DMS79 (cell line): ENCODE measurements at places on chromosomes 7 and 10.

GRCh38 chr7:74193054-74193453 lies 16.8 kb upstream of the LAT2 start:
- DNase-seq: no peak

DNA sequence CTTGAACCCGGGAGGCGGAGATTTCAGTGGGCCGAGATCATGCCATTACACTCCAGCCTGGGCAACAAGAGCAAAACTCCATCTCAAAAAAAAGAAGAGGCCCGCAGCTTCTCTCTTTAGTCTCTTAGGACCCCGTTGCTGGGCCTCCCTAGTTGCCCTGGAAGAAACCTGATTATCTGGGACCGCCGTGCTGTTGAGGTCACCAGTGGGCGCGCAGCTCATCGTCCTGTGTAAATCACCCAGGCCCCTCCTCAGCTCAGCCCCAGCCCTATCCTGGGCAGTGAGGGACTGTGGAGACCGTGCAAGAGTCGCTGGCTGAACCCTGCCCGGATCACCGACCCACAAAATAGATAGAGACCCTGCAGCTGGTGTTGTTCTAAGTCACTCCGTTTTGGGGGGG lies 85.0 kb downstream of the UNCX start:
- DNase-seq: no peak

- DNase-seq: no peak
Observed at GRCh38 chr10:86371691-86372090, 5.1 kb upstream of the GRID1 start.

DNA sequence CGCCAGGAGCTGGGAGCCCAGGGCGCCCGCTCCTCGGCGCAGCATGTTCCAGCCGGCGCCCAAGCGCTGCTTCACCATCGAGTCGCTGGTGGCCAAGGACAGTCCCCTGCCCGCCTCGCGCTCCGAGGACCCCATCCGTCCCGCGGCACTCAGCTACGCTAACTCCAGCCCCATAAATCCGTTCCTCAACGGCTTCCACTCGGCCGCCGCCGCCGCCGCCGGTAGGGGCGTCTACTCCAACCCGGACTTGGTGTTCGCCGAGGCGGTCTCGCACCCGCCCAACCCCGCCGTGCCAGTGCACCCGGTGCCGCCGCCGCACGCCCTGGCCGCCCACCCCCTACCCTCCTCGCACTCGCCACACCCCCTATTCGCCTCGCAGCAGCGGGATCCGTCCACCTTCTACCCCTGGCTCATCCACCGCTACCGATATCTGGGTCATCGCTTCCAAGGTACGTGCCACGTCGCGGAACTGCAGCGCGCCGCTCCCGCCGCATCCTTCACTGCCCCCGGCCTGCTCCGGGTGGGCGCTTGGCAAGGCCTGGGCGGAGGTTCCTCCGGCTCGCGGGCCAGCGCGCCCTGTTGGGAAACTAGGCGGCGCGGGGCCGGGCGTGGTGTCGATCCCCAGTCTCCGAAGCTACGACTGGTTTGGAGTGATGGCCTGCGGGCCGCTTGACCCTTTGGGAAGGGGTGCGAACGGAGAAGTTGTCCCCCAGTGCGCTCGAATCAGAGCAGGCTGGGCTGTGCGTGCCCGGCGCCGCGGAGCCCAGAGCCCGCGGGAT lies 868 bp downstream of the EMX2 start:
- DNase-seq: no peak

DNA sequence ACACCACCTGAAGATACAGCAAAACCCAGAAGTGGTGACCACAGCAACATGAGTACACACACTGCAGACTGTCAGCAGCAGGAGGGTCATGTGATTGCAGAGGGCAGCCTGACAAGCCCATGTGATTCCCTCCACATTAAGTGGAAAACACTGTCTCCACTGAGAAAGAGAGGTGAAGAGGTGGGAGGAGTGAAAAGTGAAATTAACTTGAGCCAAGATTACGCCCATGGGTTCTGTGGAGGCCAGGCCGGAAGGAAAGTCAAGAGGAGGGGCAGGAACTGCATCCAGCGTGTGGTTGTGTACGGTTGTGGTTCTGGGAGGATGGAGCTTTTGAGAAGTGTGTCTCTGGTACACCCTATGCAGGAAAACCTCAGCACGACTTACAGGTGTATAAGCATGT lies 138.5 kb downstream of the PLXNA4 start:
- peak; percentile 23 for DNase-seq

GRCh38 chr7:50358041-50358705 lies 53.7 kb downstream of the IKZF1 start:
- DNase-seq: no peak

GRCh38 chr7:157643525-157643970 lies 306.7 kb downstream of the DNAJB6 start:
- DNase-seq: no peak

DNA sequence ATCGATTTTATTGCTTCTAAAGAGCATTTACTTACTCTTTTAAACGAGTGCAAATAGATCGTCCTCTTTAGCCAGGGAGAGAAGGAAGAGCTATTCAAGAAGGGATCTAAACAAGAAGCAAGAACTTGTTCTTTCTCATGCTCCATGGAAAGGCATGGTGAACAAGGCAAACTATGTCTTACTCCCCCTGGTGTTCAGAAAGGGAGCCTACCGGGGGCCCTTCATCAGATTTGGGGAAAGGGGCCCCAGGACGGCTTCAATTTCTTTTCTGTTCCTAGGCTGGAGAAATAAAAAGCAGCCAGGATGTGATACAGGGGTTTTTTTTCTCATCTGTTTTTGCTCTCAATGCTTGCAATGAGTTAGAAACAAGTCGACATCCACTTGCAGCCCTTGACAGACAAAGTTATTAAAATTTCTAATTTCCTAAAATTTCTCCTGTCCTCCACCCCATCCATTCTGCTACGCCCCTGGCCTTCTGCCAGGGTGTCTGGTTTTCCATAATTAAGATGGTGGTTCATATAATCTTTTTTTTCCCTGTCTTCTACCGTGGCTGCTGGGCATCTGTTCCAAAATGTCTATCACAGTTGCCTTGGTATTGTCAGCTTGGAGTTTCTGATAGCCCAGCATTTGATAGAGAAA lies 214.4 kb downstream of the CREB5 start:
- no peak for DNase-seq

DNA sequence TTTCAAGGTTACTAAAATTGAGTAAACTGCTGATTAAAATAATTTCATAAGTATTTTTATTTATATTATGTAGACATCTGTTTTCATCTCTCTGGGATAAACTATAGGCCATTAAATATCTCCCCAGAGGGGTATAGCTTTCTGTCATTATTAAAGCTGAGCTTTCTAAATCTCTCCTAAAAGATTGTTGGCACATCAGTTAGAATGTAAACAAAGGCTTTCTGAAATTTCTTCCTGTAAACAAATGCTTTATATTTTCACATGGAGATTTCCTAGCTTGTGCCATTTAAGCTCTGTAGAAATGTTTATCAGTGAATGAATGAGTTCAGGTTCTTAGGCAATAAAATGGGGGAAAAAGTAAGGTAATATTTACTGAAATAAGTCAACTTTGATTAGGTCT lies 35.7 kb downstream of the PPP1R9A start:
- no peak for DNase-seq

DNA sequence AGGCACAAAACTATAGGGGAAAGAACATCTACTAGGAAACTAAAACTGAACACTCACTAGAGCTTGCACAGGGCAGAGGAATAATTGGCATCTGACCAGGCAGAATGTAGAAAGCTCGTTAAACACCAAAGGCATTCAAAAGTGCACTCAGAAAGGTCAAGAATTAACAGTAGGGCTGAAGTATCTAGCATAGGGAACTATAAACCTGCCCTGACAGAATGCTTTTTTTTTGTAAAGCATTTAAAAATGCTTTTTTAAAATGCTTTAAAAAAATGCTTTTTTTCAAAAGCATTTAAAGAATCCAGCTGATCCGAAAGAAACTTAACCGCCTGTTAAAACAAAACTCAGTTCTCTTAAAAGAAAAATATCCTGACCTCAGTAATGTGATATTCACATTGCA lies 74.6 kb upstream of the EGFR start:
- peak; percentile 24 for DNase-seq

GRCh38 chr10:8058274-8059111 lies 4.0 kb downstream of the GATA3 start:
- DNase-seq: no peak

GRCh38 chr10:6393168-6393567 lies 186.9 kb downstream of the PRKCQ start:
- DNase-seq: no peak

GRCh38 chr10:10367264-10367663 lies 650.4 kb upstream of the CELF2 start:
- DNase-seq: no peak

GRCh38 chr10:73647211-73647874 lies 6.1 kb upstream of the MYOZ1 start:
- peak; percentile 59 for DNase-seq

DNA sequence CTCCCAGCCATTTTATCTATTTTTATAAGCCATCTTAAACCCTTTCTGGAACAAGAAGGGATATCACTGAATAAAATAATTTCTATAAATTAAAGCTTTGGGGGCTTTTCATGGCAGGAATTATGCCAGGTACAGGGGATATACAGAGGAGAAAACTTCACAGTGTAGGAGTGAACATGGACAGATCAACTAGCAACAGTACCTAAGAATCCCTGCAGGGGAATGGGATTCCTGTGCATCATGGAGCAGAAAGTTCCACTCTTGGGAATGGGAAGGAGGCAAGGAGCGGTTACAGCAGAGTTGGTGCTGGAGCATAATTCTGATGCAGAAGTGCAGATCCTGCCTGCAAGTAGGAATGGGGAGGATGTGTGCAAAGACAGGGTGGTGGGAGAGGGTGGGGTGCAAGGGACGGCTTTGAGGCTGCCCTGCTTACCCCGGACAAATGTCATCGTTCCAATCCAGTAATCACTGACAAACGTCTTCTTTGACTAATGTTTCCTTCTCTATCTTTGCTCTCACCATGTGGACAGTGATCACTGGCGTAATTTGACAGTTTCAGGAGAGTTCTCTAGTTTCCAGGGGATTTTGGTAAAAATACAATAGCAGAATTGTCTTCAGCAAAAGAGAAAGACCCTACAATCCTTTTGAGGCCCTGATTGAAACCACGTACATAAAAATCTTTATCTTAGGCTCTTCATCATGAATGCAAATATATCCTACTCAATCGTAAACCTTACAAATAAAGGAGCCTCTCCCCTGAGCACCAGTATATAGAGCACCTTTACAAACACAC lies 196.7 kb downstream of the HECW1 start:
- no peak for DNase-seq

DNA sequence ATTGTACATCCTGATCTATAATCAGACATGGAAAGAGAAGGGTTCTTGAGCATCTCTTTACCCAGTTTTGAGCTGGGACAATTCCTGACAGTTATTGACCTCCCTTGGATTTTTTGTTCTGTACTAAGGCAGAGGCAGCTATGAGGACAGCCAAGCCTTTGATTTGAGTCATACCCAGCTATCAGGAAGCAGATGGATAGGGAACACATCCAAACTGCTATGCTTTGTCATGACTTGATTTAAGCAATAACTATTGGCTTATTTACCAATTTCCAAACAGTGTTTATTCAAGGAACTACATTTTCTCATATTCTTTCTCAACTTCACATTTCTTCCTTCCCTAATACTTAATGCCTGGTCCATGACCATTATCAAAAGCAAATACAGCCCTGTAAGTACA lies 396.4 kb upstream of the STEAP1 start:
- no peak for DNase-seq

- no peak for DNase-seq
Observed at GRCh38 chr10:36202881-36203280, 560.8 kb upstream of the FZD8 start.

DNA sequence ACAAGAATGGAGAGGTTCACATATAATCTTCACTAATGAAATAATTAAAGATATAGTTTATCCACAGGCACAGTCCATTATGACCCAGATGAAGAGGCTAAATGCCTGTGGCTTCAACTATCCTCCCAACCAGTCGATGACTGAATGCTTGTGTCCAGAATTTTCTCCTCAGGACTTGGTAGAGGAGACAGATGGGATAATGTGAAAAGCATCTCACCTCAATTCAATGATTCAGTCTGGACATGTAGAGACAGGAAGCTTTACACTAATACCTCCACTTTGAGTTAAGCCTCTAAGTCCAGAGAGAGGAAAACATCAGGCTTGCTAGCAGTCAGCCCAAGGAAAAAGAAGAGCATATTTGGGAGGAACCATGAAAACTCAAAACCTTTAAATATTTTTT lies 59.1 kb upstream of the COL1A2 start:
- no peak for DNase-seq

DNA sequence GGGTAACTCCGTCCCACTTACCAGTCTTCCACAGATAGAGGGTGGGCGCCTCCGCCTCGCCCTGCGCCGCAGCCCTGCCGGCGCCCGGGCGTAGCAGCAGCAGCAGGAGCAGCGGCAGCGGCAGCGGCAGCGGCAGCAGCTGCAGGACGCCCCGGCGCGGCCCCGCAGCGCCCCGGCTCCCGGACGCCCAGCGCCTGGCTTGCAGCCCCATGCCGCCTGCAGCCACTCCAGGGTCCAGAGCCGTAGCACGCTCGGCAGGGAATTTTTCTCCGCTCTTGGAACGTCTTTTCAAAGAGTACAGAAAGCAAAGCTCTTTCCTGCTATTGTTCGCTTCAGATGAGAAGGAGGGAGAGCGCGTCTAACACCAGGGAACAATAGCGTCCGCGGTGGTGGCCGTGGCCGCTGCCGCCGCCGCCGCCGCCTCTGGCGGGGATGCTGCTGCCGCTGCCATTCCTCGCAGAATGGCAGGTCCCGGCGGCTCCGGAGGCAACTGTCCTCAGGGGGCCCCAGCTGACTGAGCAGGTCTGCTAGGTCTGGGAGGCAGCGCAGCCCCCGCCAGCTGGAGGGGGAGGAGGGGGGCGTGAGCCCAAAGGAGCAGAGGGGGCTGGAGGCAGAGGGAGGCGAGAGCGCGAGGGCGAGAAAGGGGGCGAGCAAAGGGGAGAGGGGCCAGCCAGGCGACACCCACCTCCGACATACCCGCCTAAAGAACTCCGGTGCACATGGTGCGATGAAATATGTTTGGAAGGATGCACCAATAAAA lies at the start of gene THSD7A:
TSS of gene THSD7A (minus strand) at position 463 of the 760 bp plus-strand sequence. CDS start at position 211, 252 bp downstream.
- DNase-seq: peak; percentile 5

- no peak for DNase-seq
Observed at GRCh38 chr7:131072505-131073091, 255.1 kb upstream of the MKLN1 start.

- DNase-seq: peak; percentile 12
Observed at GRCh38 chr7:156473476-156474240, 166.9 kb upstream of the RNF32 start.

GRCh38 chr7:66696774-66697191 lies 43.8 kb upstream of the RABGEF1 start:
- no peak for DNase-seq

GRCh38 chr10:5666008-5666840 lies at the start of gene ASB13:
ASB13 (minus strand) TSS chr10:5666595; CDS start chr10:5666551, 44 bp downstream.
- no peak for DNase-seq

GRCh38 chr10:53406532-53406931 lies 633.9 kb upstream of the MBL2 start:
- DNase-seq: no peak

- DNase-seq: no peak
Observed at GRCh38 chr7:39360038-39360437, 206.2 kb upstream of the YAE1 start.
